Activated CD4-positive, alpha-beta T cell treated with anti-CD3 and anti-CD28 coated beads, Interleukin-2, amount 10 ng/mL, durations not matched to agents 24 days and 14 days (primary cell): ENCODE measurements at places on chromosomes 16 and 17. TPM values are rescaled to one million over a fixed set of nuclear protein-coding genes. Genes with fewer than 3 reads are reported as not detected.
A peak's percentile ranks its signal among the peaks of the same experiment; 100 is the strongest.

- H3K4me1 ChIP-seq: peaks cover 24% of the 10 kb centered on the region
- no peak overlapping the region for H3K4me3 ChIP-seq
- H3K27ac ChIP-seq: no peak overlapping the region
- peaks cover 26% of the 10 kb centered on the region for H3K27me3 ChIP-seq
Observed at GRCh38 chr16:75376475-75377161, 56.7 kb downstream of the CFDP1 start.

GRCh38 chr17:76155988-76156661, 15.1 kb upstream of the FOXJ1 start:
- DNase-seq: no peak
- H3K36me3 ChIP-seq: peaks cover 61% of the 10 kb centered on the region
- no peak overlapping the region for H3K4me3 ChIP-seq
- H3K27ac ChIP-seq: no peak overlapping the region

- H3K27ac ChIP-seq: no peak overlapping the region
- H3K4me1 ChIP-seq: peaks cover 3% of the 10 kb centered on the region
- H3K36me3 ChIP-seq: peaks cover 15% of the 10 kb centered on the region
- H3K27me3 ChIP-seq: no peaks in the 10 kb centered on the region
Observed at GRCh38 chr17:74815067-74815466, 38.9 kb upstream of the NAT9 start.

GRCh38 chr17:6080711-6081430, 10.7 kb downstream of the WSCD1 start:
- no peak overlapping the region for H3K4me3 ChIP-seq
- H3K27ac ChIP-seq: no peak overlapping the region
- no peaks in the 10 kb centered on the region for H3K27me3 ChIP-seq
- DNase-seq: no peak

DNA sequence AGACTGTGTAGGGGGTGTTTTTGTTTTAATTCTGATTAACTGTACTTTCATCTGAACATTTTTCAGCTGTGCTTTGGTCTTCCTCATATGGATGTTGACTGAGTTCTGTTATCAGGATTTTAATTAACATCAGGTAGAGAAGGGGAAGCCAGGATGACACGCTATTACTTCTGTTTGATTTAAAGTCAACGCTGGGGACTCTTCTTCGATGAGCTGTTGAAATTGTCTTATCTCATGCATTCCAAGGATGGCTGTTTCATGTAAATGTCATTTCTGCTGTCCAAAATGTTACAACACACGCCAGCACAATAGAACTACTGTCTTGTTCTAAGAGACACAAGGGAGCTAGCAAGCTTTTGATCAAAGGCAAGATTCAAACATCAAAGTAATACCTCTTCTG, 263.3 kb upstream of the CDH5 start:
- DNase-seq: no peak
- H3K4me1 ChIP-seq: no peaks in the 10 kb centered on the region
- no peak overlapping the region for H3K4me3 ChIP-seq
- H3K27ac ChIP-seq: no peak overlapping the region

Gene ABCA6
- total RNA-seq: not detected in 2 replicates

GRCh38 chr17:82287868-82288801, 14.6 kb upstream of the CSNK1D start:
- H3K4me3 ChIP-seq: no peak overlapping the region

DNA sequence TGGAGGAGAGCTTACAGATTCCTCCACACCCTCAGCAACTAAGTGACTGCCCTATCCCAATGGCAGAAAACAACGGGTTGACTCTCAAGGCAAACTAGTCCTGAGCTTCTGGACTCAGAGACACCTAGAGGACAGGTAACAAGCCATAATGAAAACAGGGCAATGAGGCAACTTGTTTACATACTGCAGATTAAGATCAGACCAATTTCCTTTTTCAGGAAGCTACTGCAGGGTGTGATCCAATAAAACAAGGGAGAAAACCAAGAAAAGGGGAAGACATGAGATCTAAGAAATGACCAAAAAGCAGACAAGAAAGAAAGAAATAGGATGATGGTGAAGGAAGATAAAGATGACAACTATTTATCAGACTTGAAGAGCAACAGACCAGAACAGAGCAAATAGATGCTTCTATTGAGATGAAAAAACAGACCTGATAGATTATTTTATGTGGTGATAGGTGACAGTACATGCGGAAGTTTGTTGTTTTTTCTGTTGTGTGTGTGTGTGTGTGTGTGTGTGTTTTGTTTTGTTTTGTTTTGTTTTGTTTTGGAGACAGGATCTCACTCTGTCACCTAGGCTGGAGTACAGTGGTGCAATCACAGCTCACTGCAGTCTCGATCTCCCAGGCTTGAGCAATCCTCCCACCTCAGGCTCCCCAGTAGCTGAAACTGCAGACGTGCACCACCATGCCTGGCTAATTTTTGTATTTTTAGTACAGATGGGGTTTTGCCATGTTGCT, 120.7 kb downstream of the GAS7 start:
- H3K4me1 ChIP-seq: no peaks in the 10 kb centered on the region
- H3K4me3 ChIP-seq: no peak overlapping the region
- H3K27me3 ChIP-seq: no peaks in the 10 kb centered on the region
- no peak for DNase-seq
- no peak overlapping the region for H3K27ac ChIP-seq

Gene TMC5
- total RNA-seq: not detected in 2 replicates

DNA sequence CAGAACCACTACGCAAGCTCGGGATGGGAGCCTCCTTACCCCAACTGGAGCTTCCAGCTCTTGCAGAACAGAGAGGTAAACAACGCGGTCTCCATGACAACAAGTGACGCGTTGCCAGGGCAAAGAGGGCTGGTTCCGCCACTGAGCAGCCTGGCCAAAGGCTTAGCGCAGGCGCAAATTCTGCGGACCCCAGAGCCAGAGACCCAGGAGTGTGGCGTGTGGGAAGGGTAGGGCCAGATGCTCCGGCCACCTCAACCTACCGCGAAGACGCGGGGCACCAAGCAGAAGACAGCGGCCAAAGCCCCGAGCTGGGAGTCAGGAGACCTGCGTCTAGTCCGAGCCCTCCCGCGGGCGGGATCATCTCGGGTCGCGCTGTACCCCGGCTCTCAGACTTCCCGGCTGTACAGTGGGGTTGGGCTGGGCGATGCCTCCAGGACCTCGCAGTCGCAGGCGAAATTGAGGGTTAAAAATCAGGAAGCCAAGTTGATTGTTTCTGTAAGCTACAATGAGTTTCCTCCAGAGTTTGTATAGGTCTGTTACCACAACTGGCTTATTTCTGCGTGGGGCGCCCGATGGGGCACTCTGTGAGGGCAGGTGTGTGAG, at the start of gene TEKT1:
Gene TEKT1 (minus strand): TSS at position 69 of the 603 bp plus-strand sequence. CDS start 1,353 bp downstream, outside the sequence.
- DNase-seq: peak; percentile 93
- no peaks in the 10 kb centered on the region for H3K36me3 ChIP-seq
- no peak within 1 kb of the TSS for H3K27ac ChIP-seq

DNA sequence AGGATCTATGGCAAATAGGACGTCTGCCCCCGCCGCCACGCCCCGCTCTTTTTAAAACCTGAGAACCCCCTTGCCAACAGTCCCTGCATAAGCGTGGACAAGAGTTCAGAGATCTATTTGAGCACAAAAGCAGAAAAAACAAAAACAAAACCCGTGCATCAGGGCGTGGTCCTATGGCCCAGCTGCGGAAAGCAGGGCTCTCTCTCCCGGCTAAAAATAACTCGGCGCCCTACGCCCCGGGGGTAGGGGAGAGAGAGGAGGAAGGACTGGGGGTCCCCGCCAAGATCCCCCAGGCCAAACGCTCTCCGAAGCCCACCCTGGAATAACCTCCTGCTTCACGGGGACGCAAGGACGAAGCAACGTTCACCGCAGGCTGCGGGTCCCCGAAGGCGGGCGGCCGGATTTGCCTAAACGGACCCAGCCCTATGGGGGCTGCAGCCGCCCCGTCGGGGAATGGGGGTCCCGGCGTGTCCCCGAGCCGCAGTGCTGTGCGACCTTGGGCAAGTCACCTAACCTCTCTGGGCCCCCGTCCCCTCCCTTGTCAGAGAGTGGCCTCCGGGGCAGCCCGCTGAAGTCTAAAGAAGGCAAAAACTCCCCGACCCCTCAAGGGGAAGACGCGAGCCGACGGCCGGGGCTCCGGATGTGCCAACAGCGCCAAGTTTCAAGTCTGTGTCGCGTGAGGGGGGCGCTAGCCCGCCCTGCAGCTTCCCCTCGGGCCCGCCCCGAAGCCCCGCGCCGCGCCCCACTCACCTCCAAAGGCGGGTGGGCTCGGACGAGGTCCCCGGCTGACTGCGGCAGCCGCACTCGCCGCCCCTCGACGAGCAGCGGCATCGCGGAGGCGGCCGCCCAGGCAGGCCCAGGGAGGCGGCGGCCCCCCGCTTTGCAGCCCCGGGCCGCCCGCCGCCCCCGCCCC, 477 bp downstream of the NTAN1 start:
- DNase-seq: peak; percentile 70
- peak overlapping the region; percentile 61 for H3K27ac ChIP-seq
- H3K4me1 ChIP-seq: peaks cover 14% of the 10 kb centered on the region

DNA sequence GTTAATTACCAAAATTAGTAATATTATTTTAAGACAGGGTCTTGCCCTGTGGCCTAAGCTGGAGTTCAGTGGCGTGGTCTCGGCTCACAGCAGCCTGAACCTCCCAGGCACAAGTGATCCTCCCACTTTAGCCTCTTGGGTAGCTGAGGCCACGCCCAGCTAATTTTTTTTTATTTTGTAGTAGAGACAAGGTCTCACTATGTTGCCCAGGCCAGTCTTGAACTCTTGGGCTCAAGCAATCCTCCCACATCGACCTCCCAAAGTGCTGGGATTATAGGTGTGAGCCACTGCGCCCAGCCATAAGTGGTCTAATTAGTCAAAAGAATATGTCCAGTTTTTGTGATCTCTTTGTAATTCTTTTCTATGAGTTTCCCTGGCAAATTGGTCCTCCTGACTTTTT, 12.0 kb upstream of the CFDP1 start:
- H3K4me1 ChIP-seq: no peaks in the 10 kb centered on the region
- peaks cover 10% of the 10 kb centered on the region for H3K36me3 ChIP-seq
- no peaks in the 10 kb centered on the region for H3K27me3 ChIP-seq
- no peak overlapping the region for H3K27ac ChIP-seq
- H3K4me3 ChIP-seq: no peak overlapping the region
- DNase-seq: no peak

Gene ZCCHC14
- 11.6 and 12.0 TPM in 2 replicates for total RNA-seq

GRCh38 chr16:7646821-7647500, 314.3 kb downstream of the RBFOX1 start:
- H3K36me3 ChIP-seq: peaks cover 2% of the 10 kb centered on the region
- no peak overlapping the region for H3K4me3 ChIP-seq
- no peak for DNase-seq
- H3K27me3 ChIP-seq: no peaks in the 10 kb centered on the region
- H3K27ac ChIP-seq: no peak overlapping the region
- H3K4me1 ChIP-seq: no peaks in the 10 kb centered on the region

DNA sequence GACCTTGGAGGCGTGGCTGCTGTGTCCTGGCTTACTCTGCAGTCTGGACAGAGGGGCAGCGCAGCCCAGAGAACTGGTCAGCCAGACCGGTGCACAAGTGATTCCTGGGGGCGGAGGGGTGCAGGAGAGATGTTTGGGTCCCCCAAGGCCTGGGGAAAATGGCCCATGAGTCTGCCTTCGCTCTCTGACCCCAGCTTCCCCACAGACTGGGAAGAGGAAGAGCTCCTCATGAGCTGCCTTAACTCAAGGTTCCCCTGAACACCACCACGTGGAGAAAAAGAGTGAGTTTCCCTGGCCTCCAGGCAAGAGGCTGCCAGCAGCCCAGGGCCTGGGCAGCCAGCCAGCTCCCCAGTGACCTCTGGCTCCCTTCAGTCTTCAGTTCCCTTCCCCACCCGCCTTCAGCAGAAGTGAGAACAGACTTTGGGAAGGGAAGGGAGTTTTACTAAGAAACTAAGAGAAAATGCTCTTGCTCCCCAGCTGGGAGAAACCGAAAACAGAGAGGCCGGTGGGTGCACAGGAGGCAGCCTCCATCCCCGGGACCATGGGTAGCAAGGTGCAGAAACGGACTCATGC, 2.0 kb upstream of the C17orf99 start:
- no peak overlapping the region for H3K4me3 ChIP-seq
- peak; percentile 62 for DNase-seq
- peaks cover 23% of the 10 kb centered on the region for H3K4me1 ChIP-seq
- H3K36me3 ChIP-seq: peaks cover 16% of the 10 kb centered on the region

GRCh38 chr16:67940446-67941089, 3.4 kb downstream of the LCAT start:
- DNase-seq: no peak
- peaks cover 27% of the 10 kb centered on the region for H3K4me1 ChIP-seq
- peaks cover 23% of the 10 kb centered on the region for H3K36me3 ChIP-seq

Gene ANKRD40CL
- not detected in 2 replicates for total RNA-seq

DNA sequence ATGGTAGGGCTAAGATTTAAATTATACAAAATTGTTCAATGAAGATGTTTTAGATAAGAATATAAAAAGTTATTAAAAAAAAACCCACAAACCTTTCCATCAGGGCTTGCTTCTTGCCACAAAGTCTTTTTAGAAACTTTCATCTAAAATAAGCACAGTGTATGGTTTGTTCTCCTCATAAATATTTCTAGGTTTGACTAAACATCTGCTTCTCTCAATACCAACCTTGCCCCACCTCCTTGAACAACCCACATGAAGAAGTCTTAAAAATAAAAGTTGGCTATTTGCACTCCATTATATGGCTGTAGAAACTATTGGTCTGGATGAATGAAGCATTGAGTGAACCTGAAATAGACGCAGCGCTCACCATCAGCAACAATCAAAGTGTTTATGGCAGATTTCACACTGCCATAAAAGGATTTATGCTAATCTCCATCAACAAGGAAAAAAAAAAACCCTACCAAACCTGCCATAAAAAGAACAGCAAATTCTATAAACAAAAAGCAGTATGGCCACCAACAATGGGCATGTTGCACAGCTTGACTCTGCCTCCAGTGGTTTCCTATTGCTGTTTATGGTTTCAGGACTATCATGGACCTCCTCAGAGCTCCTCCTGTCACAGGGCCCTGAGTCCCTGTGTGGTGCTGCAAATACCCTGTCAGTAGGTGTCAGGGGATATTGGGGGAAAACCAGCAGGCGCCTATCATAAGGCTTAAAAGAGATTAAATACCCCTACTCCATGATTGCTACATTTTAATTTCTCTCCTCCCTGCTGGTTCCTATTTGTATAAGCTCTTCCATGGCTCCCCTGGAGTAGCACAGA, 37.6 kb downstream of the SNX11 start:
- H3K4me1 ChIP-seq: peaks cover 5% of the 10 kb centered on the region
- peak overlapping the region; percentile 47 for H3K27ac ChIP-seq
- H3K4me3 ChIP-seq: no peak overlapping the region

- H3K4me1 ChIP-seq: peaks cover 87% of the 10 kb centered on the region
- peak; percentile 73 for DNase-seq
- H3K4me3 ChIP-seq: peak overlapping the region; percentile 99
Observed at GRCh38 chr17:45229681-45230409, 8.2 kb downstream of the FMNL1 start.

GRCh38 chr16:89798832-89799370, 17.5 kb downstream of the FANCA start:
- H3K27me3 ChIP-seq: no peaks in the 10 kb centered on the region
- H3K27ac ChIP-seq: no peak overlapping the region
- DNase-seq: no peak
- no peaks in the 10 kb centered on the region for H3K4me1 ChIP-seq

Gene ODF4
- not detected in 2 replicates for total RNA-seq

- no peak overlapping the region for H3K27ac ChIP-seq
- DNase-seq: peak; percentile 77
- H3K4me3 ChIP-seq: peak overlapping the region; percentile 71
- peaks cover 47% of the 10 kb centered on the region for H3K27me3 ChIP-seq
- peaks cover 13% of the 10 kb centered on the region for H3K4me1 ChIP-seq
Observed at GRCh38 chr17:60102632-60103096, 23.9 kb upstream of the HEATR6 start.
